ENCODE measurements at places on chromosomes 16 and 17. TPM values are rescaled to one million over a fixed set of nuclear protein-coding genes. Genes with fewer than 3 reads are reported as not detected.

BOLA2 gene
- polyA plus RNA-seq = 6.3 TPM

- no peak for DNase-seq
These were observed 36.0 kb downstream of the ITFG1 start for GRCh38 chr16:47424846-47425245.

DNA sequence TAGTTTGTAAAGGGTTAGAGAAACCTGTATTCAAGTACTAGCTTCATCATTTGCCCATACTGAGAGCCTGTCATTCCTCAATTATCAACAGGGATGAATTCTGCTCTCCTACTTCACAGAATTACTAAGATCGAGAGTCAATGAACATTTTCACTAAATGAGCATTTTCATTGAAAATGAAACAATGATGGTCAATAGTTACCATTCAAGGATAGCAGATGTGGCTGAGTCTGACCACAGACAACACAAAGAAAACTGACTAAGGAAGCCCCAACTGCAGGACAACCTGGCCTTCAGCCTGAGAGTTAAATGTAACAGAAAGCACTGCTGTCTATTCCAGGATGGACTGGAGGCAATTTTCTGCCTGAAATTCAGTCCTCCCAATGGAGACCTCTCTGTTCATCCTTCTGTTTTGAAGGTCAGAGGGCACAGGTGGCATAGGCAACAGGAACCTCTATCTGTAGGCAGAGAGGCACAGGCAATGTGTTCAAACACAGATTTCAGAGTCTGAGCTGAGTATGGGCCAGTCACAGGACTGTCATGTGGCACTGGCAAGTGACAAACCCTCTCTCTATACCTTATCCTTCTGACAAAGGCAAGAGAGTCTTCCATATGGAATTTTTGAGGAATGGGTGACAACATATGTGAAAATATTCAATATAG, 19.5 kb downstream of the TRAF4 start:
- no peak for DNase-seq

GRCh38 chr16:19936441-19936840, 51.8 kb upstream of the GPRC5B start:
- DNase-seq = no peak

Data from right renal cortex interstitium (tissue), 3 donors.